ENCODE measurements at places on chromosomes 5 and 9.

DNA sequence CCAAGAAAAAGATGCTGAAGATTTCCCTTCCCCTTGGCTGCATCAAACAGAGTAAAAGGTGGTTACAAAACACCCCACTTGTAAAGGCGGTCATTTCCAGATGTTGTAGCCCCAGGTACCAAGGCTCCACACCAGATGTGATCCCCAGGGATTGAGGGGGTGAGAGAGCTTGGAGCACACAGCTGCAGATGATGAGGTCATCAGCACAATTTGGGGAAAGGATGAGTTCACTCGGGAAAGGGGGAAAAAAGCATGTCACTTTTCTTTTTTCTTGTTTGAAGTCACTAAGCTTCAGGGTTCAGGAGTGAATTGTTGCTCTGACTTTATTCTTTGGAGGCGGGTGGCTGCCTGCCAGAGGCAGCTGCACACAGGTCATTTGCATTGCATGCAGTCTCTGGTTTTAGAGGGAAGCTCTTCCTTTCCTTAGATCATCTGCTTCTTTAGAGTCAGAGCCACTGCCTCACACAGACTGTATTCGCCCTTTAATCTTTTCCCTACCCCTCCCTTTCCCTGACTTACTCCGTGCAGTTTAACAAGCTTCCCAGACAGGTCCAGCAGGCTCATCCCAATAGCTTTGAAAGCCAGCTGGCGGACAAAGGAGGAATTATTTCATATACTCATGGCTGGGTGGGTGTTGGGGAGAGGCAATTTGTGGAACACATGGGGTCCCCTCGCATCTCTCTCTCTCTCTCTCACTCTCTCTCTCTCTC, 409.3 kb upstream of the SLC24A2 start:
- DNase-seq: no peak

DNA sequence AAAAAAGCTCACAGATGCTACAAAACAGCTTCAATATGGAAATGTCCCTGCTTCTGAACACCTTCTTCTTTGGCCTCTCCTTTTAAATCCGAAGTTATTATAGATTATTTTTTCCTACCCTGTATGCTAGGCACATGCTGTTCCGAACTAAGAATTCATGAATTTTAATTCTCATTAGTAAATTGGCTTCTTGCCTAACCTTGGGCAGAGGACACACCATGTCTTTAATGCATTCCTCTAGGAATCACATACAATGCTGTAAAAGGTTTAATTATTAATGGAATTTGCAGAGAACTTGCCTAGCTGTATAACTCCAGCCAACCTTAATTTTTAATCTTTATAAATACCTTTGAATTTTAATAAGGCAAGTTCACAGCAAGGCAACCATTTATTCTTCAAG, 234.4 kb downstream of the NTRK2 start:
- no peak for DNase-seq

DNA sequence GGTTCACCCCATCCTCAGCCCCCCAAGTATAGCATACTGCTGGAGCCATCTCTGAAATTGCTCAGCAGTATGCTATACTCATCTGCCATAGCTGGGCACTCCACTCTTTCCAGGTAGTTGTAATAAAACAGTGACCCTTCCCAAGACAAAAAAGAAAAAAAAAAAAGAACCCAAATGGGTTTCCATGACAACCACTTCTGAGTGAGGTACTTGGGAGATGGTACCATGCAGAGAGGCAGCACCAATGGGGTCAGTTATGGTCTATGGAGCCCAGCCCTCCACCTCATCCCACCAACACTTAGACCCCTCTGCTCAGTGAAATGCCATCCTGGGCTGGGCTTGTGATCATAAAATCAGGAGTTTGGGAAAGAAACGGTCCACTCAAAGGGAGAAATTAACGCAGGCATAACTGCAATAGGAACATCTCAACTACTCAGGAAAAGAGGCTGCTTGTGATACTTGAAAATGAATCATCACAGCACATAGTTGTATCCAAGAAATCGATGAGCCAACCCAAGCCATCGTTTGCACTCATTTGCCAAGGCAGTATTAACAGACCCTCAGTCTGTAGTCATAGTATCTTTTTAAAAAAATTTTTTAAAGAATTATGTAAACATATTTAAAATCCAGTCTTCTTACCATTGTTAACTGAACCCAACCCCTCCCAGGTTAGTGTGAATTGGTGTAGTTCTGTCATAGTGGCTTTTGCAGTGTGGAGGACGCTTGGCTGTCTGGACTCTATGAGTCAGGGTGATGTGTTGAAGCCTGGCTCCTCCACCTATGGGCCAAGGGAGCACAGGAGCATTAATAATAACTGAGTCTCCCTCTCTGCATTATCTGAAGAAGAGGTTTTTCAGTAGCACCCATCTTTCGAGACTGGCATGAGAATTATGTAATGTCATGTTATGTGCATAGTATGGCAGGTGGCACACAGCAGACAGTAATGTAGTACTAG, 402.7 kb downstream of the SPOCK1 start:
- no peak for DNase-seq

GRCh38 chr5:143182901-143183820, 220.3 kb downstream of the NR3C1 start:
- DNase-seq: no peak

DNA sequence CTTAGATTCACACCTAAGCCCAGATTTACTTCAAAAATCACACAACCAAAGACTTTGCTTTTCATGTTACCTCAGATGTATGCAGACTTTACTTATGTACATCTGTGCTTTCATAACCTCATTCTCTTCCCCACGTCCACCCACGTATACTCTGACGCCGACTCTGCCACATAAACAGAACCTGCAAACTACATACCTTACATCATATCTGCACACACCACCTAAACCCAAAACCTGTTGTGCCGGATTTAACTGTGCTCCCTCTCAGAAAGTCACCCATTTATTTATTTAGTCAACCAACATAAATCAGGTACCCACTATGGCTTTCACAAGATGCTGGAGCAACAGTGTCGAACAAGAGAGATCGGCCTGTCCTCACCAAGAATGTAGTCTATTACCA, 1.0 kb upstream of the DPYSL3 start:
- no peak for DNase-seq

- no peak for DNase-seq
Measured at GRCh38 chr9:14131356-14132088, 182.4 kb downstream of the NFIB start.

- DNase-seq: no peak
Measured at GRCh38 chr5:14777932-14778791, 93.4 kb downstream of the ANKH start.

DNA sequence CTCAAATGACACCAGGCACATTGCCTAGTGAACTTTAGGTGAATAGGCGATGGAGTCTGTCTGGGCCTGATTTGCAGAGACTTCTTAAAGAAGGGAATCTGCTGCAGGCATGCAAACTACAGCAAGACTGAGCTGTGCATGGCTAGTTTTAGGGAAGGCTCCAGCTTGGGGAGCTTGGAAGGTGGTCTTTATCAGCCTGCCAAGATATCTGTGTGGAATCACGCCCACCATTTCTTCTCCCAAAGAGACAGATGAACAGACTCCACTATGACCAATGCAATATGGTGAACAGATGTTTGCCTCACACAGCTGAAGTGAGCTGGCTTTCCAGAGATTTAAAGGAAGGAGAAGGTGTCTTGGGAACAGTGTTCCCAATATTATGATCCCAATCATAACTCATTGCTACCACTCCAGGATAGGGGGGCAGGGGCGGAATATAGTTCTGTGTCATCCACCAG, 129.0 kb upstream of the HMHB1 start:
- DNase-seq: no peak

- no peak for DNase-seq
Measured at GRCh38 chr5:111596705-111597104, 84.4 kb upstream of the STARD4 start.

- DNase-seq: no peak
Measured at GRCh38 chr5:39223565-39224156, 4.3 kb upstream of the FYB1 start.

DNA sequence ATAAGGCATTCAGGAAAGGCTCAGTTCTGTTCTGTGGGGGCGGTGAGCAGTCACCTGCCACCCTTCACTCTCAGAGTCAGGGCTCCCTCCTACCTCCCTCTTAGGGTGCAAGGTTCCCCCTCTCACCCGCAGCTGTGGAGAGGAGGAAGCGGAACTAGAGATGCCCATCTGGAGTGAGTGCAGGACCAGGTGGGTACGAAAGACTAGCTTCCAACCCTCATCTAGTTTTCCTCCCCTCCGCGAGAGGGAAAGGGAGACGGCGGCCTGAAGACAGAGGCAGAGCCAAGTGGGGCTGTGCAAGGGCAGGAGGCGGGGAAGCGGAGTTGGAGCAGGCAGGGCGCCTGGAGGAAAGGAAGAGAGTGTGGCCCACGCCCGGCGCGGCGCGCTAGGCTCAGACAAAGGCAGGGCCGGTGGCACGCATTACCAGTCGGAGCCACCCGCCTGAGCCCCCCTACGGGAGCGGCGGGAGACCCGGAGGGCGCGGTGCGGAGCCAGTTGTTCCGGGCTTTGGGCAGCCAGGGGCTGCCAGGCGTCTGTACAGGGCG, 7.3 kb downstream of the PRR7 start:
- peak; percentile 43 for DNase-seq

- DNase-seq: no peak
Measured at GRCh38 chr5:59016925-59017324, 434.1 kb downstream of the RAB3C start.

- DNase-seq: no peak
Measured at GRCh38 chr9:110975278-110975677, 63.0 kb downstream of the LPAR1 start.

- no peak for DNase-seq
Measured at GRCh38 chr5:176178789-176179188, 59.4 kb upstream of the SIMC1 start.

GRCh38 chr5:72137826-72138409, 30.6 kb downstream of the MAP1B start:
- no peak for DNase-seq

DNA sequence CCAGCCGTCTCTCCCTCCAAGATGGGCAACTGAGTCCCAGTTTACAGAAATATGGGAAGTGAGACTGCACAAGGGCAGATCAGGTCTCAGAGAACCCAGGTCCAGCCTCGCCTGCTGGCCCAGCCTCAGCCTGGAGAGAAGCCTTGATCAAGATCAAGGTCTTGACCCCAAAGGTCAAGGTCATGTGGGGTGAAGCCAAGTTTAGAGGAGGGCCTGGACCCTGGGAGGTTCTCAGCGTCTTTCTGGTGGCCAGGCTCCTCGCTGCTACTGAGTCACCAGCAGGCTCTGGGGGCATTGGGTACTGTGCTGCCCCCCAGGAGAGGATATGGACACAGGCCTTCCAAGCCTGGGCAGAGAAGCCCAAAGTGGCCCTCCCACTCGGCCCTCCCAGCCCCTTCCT, 8.8 kb downstream of the IPPK start:
- no peak for DNase-seq

DNA sequence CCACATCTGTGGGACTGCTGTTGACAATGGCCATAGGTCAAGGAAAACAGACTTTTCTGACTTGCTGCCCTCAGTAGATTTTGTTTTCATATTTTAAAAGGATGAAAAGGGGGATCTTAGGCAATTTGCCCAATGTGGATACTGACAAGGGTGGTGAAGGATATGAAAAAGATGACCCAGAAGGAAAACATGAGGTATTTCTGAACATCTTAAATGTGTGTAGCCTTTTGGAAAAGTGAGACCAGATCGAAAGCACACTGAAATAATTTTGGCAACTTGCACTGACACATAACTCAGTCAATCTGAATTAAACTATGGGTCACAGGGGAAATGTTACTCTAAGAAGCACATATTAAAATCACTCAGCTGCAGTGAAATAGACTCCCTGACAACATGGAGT, 1793.0 kb upstream of the ACO1 start:
- DNase-seq: no peak

DNA sequence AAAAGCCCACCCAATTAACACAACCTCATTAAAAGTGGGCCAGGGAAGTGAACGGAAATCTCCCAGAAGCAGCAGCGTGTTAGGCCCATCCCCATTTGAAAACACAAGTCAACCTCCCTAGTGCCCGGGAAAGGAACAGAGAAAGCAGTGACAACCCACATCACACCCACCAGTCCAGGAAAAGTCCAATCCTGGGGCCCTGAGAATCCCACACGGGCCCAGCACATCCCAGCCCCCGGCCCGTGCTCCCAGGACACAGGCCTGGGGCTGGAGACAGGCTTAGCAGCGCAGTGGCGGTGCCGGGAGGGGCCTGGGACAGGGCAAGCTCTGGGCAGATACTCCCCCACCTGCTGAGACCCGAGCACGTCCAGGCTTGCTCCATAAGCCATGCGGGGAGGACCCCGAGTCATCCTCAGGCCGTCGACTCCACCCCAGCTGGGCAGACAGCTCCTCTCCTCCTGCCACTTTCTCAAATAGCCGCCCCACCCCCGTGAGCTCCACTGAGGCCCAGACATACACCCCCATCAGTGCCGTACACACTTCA, 101.0 kb downstream of the KCNT1 start:
- DNase-seq: no peak
